Mesenteric fat pad (tissue), 1 donor: ENCODE measurements at places on chromosomes 6 and 20.

DNA sequence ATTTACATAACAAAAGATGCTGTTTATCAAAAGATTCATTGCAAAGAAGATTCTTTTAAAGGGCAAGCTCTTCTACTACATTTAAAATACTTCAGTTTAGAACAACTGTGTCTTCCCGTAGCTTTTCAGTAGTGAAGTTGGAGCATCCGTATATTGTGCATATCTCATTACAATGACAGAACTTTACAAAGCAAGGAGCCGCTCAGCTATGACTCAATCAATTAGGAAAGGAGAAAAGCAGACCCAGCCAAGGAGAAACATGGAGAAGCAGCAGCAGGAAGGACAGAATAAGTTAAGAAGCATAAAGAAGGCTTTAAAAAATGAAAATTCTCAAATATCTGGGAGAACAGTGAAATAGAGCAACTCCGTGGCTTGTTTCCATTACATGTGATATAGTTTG, 132.6 kb upstream of the SMLR1 start:
- DNase-seq: no peak

- no peak for DNase-seq
Observed at GRCh38 chr6:160070831-160071230, 50.8 kb upstream of the SLC22A1 start.

- DNase-seq: no peak
Observed at GRCh38 chr6:156828280-156828703, 51.1 kb downstream of the ARID1B start.

GRCh38 chr20:11389186-11389585, 528.5 kb upstream of the BTBD3 start:
- DNase-seq: no peak

DNA sequence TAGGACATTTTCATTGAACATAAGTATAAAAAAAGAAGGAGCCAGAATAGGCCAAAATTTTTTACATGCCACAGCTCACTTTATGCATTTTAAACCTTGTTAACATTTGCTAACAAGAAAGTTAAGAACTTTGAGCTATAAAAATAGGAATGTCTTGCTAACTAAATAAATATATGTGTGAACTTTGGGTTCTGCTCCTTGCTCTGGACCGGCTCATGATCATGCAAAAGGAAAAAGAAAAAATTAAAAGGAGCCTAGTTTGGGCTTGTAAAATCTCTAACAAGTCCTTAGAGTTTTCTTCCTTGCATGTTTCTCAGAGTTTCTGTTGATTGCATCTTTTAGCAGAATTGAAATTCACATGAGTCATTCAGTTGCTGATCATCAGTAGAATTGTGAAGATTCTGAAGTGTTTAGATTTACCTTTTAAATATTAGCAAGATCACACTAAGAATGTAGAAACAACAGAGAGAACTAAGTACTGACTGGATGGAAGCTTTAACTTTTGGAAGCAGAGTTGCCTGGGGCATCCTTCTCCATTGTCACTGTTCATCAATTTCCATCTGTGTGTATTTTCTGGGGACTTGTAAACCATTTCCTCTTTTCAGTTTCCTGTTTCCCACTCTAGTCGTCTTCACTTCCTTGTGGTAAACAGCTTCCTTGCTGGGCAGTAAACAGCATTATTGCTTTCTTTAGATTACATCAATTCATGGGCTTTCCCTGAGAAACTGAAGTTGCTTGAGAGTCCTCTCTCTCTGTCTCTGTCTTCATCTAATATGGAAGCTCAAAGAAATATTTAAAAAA, 458.4 kb upstream of the BTBD3 start:
- DNase-seq: no peak

GRCh38 chr20:38266426-38266825, 5.9 kb upstream of the KIAA1755 start:
- DNase-seq: no peak

DNA sequence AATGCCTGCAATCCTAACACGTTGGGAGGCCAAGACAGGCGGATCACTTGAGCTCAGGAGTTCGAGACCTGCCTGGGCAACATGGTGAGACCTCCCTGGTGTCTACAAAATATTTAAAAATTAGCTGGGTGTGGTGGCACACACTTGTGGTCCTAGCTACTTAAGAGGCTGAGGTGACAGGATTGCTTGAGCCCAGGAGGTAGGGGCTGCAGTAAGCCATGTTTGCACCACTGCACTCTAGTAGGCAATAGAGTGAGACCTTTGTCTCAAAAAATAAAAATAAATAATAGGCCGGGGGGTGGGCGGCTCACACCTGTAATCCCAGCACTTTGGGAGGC, 18.3 kb upstream of the RIPOR3 start:
- no peak for DNase-seq

- DNase-seq: no peak
Observed at GRCh38 chr6:68427630-68428029, 207.5 kb upstream of the ADGRB3 start.

- DNase-seq: no peak
Observed at GRCh38 chr6:90790696-90791095, 203.8 kb upstream of the MAP3K7 start.

DNA sequence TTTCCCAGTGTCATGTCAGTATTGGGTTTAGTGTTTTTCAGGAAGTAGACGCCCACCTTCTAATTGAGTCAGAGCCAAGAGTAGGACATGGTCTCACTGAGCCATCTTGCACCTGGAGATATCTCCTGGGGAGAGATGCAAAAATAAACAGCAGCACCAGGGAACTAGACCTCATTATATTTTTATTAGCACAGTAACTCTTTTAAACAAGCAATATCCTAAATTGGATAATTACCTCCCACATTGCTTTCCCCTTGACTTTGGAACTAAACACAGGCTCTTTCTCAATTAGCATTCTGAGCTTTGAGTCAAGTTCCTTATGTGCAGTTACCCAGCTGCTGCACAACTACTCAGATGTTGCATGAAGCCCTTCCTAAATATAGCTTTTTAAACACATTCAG, 175.4 kb downstream of the IBTK start:
- no peak for DNase-seq

GRCh38 chr20:56257604-56258003, 9.1 kb downstream of the MC3R start:
- DNase-seq: no peak

DNA sequence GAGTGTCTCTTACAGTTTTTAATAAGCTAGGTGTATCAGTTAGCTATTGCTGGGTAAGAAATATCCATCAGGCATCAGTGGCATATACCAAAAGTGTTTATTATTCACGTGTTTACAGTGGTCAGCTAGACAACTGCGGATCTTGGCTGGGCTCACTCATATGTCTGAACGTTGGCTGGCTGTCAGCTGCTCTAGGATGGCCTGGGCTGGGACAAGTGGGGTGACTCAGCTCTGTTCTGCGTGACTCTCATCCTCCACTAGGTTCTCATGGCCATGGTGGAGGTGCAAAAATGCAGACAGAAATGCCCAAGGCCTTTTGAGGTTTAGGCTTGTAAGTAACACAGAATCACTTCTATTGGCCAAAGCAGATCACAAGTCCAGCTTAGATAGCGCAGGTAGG, 22.0 kb downstream of the ZNF341 start:
- no peak for DNase-seq

- DNase-seq: no peak
Observed at GRCh38 chr6:56311061-56311460, 63.7 kb upstream of the COL21A1 start.

GRCh38 chr6:143536866-143537691, 25.6 kb upstream of the FUCA2 start:
- DNase-seq: peak; percentile 91

- DNase-seq: no peak
Observed at GRCh38 chr6:109788687-109789086, 97.6 kb downstream of the FIG4 start.

DNA sequence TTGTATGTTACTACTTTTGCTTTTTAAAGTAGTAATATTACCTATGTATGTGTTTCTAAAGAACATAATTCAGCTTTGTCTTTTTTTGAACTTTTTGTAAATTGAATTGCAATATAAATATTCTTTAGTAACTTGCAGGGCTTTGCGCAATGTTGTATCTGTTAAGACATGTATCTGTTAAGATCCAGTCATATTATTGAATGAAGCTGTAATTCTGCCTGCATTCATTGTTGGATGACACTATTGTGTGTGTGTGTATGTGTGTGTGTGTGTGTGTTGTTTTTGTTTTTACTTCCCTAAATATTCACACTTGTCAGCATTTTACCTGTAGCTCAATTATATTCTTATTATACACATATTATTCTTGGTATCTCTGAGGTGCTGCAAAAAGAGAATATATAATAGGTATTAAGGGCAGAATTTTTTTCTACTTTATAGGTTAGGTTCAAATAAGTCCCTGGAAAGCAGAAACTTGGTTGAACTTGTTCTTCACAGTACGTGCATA, 164.0 kb downstream of the MEI4 start:
- DNase-seq: no peak

GRCh38 chr6:85237478-85237877, 212.4 kb upstream of the NT5E start:
- no peak for DNase-seq

DNA sequence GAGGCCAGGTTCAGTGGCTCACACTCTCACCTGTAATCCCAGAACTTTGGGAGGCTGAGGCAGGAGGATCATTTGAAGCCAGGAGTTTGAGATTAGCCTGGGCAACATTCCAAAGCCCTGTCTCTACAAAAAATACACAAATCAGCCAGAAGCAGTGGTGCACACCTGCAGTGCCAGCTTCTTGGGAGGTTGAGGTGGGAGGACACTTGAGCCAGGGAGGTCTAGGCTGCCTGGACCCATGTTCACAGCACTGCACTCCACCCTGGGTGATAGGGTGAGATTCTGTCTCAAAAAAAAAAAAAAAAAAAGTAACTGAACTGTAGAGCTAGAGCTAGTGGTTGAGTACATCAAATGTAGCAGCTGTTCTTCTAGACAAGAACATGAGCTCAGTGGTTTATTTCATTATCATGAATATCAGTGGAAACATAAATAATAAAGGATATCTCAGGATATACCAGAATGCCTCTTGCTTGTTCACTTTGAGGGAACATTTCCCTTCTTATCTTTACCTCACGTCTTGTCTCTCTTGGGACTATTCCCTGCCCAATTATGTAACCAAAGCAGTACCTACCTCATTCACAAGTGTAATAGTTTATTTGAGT, 17.6 kb downstream of the NANP start:
- no peak for DNase-seq

GRCh38 chr20:50191544-50192363, 1.1 kb downstream of the CEBPB start:
- DNase-seq: no peak

- DNase-seq: no peak
Observed at GRCh38 chr20:32098786-32099185, 10.7 kb upstream of the TM9SF4 start.

- no peak for DNase-seq
Observed at GRCh38 chr6:82080767-82081166, 166.8 kb downstream of the IBTK start.

- no peak for DNase-seq
Observed at GRCh38 chr6:15430931-15431405, 185.1 kb downstream of the JARID2 start.

GRCh38 chr20:54929191-54929590, 453.8 kb downstream of the DOK5 start:
- DNase-seq: no peak

- DNase-seq: no peak
Observed at GRCh38 chr6:102015431-102015830, 621.9 kb downstream of the GRIK2 start.

- DNase-seq: no peak
Observed at GRCh38 chr6:17583811-17584210, 16.3 kb upstream of the FAM8A1 start.

DNA sequence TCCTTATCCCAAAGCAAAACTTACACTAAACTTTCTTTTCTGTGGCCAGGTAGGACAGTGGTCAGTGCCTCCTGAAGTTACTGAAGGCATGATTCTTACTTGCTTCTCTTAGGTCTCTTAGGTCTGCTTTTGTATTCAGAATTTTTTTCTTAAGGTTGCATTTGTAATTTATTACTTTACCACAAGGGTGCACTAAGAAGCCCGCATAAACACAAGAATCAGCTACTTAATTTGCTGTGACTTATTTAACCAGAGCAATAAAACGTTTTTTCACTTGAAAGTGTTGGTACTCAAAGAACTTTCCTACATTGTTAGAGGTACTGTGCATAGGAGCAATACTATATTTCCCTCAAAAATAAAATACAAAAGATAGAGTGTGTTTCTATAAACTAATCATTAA, 75.4 kb upstream of the LAMA2 start:
- DNase-seq: no peak

- DNase-seq: no peak
Observed at GRCh38 chr6:144896289-144896688, 611.2 kb downstream of the UTRN start.

GRCh38 chr6:20747991-20748390, 213.7 kb downstream of the CDKAL1 start:
- no peak for DNase-seq

GRCh38 chr20:58359441-58359840, 29.6 kb upstream of the VAPB start:
- no peak for DNase-seq

DNA sequence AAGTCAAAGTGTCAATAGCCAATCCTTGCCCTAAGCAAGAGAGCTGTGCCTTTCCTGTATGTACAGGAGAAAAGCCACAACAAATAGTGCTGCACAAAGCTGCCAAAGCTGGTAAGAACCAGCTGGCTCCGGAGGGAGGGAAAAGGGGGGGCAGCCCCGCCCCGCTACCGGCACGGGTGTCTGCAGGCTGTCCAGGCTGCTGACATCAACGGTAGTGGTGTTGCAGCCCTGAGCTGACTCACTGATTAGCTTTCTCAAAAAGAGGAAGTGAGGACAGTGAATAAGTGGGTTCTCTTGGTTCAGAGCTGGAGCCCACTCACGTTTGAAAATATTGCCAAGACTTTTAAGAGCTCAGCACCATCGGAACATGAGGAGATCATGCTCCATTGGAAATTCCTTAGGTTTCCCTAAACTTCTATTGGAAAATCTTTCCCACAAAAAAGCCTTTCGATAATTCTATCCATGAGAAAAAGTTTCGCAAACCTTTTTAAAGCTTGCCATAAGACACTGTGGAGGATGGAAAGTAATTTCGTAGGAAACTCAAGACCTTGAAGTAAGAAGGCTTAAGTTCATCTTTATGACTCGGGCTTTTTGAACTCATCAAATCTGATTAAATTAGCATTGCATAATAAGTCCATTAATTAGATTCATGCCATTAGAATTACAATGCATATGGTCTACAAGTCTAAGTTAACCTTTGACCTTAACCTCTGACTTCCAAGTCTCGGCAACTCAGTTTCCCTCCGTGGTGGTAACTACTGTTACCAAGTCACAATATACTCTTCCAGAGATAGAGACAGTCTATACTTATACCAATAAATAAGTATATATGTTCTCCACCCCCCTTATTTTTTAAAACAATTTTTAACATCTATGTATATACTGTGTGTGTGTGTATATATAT, 67.0 kb downstream of the TNFRSF21 start:
- DNase-seq: no peak

- DNase-seq: peak; percentile 81
Observed at GRCh38 chr20:37504404-37505096, 16.5 kb upstream of the NNAT start.

- no peak for DNase-seq
Observed at GRCh38 chr6:21457647-21458046, 135.9 kb upstream of the SOX4 start.

DNA sequence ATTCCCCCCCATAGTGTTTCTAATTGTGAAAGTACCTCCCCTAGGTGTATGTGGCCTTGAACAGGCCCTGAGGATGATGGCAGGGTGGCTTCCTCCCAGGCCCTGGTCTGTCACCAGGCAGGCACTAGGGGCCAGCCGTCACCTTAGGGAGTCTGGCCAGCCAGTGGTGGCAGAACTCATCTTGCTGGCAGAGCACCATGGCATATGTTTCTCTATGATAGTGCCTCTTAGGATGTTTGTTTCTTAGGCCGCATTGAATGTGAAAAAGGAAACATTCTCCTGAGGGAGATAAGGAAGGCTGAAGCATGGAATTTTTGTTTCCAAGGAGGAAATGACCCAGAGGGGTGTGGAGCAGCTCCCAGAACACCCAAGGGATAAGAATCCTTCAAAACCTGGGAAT, 45.2 kb upstream of the KLHL31 start:
- DNase-seq: no peak
